ENCODE measurements at places on chromosomes 4 and X. TPM values are rescaled to one million over a fixed set of nuclear protein-coding genes. Genes with fewer than 3 reads are reported as not detected.

The NRK gene
- 49.5 TPM for total RNA-seq

The STARD8 gene
- 3.7 TPM for total RNA-seq

The TCEAL7 gene
- 22.1 TPM for total RNA-seq

The ARX gene
- total RNA-seq: 101 TPM

Measured in ovary (tissue), 10 donors.